Activated T-cell treated with anti-CD3 and anti-CD28 coated beads, Interleukin-2, amount 50 U/mL, for 4 hours (primary cell): ENCODE measurements at places on chromosomes 3 and 15. TPM values are rescaled to one million over a fixed set of nuclear protein-coding genes. Genes with fewer than 3 reads are reported as not detected.

DNA sequence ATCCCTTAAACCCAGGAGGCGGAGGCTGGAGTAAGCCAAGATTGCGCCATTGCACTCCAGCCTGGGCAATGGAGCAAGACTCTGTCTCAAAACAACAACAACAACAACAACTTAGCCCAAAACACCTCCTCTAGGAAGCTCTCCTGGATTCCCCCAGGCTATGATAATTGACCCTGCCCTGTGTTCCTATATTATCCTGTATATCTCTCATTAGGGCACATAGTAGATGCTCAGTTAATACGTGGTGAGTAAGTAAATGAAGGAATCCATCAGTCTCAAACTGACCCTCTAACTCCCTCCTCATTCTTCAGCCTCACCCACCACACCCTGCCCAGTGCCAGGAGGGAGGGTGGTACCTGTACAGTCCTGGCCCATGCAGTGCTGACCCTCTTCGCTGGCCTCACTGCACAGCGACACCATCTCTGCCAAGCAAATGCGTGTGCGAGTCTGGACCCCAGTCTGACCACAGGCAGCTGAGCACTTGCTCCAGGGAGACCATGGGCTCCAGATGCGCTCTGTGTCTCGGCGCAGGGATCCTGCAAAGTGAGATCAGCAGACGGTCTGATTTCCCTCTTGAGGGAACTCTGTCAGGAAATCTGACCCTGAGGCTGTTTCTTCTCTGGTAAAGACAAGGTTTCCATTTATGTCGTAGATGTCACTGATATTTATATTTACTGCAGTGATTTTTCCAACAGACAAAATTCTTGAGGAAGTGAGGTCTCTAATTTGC, 6.2 kb downstream of the CILP start:
- DNase-seq = no peak

The MAP1A gene
- 1.2 TPM for total RNA-seq

DNA sequence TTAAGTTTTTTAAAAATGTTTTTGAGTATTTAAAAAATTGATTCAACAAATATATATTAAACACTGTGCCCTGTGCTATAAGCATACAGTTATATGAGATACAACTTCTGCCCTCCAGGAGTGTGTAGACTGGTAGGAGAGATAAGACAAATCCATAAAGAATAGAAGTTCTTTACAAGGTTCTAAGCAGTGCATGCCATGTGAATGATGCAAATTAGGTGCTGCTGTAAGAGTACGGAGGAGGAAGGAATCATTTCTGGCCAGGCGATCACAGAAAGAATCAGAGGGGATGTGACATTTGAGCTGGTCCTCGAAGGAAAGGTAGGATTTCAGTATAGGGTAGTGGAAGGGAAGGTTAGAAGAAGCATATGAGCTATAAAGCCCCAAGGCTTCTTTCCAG, 14.0 kb downstream of the MAPKBP1 start:
- no peak for DNase-seq

GRCh38 chr3:48856469-48856868, 8.8 kb upstream of the PRKAR2A start:
- DNase-seq = no peak

DNA sequence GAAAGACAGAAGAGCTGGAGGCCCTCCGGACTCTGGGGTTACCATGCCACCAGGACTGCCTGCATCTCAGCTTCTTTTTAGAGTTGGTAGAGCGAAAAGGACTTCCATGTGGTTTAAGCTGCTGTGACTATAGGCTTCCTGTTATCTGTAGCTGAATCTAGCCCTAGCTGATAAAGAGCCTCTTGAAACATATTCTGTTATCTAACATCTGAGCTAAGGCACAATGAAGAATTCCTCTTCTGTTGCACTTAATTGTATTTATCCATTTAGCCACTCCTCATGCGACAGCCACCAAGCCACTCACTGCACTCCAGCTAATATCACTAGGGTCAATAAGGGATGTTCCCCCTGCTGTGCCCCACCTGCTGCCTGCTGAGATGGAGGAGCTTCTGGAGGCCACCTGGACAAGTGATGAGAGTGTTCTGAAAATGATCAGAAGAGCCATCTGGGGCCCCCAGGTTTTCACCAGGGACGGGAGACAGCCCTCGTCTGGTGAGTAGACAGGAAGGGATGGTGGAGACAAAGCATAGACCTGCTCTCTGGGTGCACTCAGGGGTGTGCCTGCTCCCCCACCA, 94.6 kb upstream of the PLXNA1 start:
- no peak for DNase-seq

GRCh38 chr3:157033001-157033400, 126.9 kb downstream of the CCNL1 start:
- no peak for DNase-seq

DNA sequence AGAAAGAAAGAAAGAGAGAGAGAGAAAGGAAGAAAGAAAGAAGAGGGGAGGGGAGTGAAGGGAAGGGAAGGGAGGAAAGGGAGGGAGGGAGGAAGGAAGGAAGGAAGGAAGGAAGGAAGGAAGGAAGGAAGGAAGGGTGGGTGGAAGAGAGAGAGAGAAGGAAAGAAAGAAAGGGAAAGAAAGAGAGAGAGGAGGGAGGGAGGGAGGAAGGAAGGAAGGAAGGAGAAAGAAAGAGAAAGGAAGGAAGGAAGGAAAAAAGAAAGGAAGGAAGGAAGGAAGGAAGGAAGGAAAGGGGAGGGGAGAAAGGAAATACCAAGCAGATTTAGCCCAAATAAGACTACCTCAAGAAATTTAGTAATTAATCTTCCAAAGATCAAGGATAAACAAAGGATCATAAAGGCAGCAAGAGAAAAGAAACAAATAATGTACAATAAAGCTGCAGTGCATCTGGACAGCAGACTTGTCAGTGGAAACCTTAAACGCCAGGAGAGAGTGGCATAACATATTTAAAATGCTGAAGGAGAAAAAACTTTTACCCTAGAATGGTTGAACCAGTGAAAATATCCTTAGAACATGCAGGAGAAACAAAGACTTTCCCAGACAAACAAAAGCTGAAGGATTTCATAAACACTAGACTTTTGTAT, 427.6 kb downstream of the TBL1XR1 start:
- DNase-seq = no peak

- DNase-seq = peak; percentile 79
Measured at GRCh38 chr3:13011573-13012220, 61.5 kb downstream of the IQSEC1 start.

DNA sequence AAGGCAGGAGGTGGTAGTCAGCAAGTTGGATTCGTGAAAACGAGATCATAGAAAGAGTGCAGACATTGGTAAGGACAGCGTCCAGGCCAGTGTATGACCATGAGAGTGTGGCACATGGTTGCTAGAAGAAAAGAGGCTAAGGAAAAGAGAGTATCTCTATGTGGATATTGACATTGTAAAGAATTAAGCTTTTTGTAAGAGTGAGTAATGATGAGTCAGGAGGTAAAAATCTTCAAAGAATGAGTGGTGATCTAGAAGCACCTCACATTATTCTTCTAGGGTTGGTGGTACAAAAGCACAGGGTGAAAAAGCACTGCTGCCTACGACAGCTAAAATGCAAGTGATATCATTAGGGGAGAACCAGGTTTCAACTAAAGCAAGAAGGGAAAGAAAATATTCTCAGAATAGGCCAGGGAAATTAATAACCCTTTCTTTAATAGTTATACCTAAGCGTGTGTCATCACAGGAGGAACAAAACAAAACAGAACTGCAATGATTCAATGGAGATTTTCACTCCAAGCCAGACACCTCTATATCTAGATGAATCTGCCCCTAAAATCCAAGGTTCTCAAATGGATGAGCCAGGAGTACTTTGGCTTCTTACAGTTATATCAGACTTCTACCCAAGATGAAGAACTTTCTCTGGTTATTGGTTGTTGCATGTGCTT, 884.7 kb downstream of the NAALADL2 start:
- DNase-seq = no peak

The ITIH3 gene
- 0.18 TPM for total RNA-seq

DNA sequence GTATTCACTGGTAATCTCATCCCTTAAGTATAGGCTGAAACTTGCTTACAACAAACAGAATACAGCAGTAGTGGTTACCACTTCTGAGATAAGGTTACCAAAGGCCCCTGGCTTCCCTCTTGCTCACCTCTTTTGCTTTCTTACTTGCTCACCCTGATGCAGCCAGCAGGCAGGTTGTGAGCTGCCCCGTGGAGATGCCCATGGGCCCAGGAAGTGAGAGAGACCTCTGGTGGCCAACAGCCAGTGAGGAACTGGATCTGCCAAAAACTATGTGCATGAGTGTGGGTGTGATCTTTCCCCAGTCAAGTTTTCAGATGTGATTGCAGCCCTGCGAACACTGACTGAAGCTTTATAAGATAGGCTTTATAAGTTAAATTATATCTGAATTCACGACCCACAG, 48.7 kb downstream of the NMNAT3 start:
- DNase-seq = no peak

The NTRK3 gene
- 1.7 TPM for total RNA-seq

GRCh38 chr15:92417716-92418115, 24.0 kb downstream of the ST8SIA2 start:
- no peak for DNase-seq

DNA sequence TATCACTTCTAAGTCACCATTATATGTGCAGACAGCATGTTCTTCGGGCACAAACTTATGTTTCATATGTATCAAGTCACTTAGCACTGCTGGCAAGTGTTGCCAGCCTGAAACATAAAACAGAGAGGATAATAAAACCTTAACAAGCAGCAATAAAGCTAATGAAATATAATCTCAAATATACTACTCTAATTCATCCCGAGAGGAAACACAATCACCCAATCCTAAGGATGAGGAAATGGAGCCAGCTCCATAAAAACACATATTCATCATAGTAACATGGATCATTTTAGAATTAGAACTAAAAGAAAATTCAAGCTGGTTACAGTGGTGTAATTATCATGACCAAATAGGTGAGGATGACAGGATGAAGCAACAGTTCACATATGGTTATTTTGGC, 1072.7 kb downstream of the EPHA3 start:
- no peak for DNase-seq

DNA sequence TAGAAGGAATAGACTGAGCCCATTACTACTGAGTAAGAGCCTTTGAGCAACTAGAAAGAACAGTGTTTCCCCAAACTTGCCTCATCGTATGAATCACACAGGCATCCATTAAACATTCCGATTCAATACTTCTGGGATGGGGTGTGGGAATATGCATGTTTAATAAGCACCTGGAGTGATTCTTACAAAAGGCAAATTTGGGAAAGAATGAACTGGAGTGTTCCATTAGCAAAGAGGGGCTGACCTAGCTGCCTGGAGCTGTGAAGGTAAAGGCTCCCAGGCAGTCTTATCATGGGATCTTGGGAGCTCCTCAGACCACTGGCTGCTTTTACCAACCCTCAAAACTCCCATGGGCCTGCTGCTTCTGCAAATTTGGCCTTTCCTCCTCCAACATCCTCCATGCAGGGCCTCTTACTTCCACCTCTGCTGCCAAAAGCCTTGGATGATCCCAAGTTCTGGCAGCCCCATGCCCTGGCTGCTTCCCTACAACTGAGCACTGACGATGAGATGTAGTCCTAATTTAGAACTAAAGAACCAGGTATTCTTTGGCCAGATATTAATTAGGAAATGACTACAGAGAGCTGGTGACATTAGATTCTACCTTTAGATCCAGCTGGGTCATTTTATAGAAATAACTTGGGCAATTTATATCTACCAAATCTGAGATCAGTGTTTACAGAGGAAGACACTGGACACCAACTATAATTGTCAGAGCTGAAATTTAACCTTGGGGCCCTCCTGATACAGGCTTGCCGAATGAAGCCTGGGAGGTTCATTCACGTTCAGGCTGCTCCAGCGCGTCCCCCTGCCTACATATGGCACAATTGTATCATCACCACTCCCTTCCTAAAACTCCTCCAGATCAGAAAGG, 11.2 kb upstream of the HOMER2 start:
- DNase-seq = no peak

The LRRC49 gene
- total RNA-seq = not detected

DNA sequence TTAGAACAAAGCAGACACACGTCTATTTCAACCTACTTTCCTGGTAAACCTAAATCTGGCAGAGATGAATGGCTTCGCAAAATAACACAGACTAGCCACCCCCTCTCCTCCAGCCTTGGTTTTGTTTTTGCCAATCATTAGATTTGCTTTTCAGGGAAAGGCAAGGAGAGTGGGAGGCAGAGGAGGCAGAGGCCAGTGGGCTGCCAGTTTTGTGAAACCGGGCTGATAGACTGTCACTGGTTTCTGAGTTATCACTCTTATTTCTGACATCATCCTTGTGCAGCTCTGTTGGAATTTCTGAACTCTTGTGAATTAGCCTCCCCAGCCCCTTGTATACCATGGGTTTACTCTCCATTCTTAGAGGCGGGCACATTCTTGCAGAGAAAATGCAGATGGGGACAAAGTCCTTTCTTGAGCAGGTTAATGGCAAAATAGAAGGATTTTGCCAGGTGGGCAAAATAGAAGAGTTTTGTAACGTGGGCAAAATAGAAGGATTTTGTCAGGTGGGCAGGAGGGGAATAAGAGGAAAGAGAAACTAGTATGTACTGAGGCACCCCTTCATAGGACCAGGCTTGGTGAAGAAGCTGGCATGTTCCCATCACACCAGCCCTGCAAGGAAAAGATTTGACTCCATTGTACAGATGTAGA, 3.2 kb upstream of the FEM1B start:
- DNase-seq = no peak

DNA sequence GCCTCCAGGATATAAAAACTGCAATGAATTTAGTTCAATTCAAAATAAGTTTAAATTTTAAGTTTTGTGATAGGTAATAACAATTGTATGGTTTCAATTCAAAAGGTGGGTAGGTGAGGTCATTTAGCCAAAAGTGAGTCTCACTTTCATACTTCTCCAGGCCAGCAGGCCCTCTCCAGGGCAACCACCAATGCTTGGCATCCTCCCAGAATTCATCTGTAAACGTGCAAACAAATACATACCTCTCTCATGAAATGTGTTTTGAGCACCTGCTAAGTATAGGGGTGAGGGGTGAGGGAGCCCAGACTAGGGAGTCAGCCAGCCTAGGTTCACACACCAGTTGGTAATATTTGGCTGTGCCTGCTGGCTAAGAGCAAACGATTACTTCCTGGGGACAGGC, 22.0 kb upstream of the RBSN start:
- DNase-seq = no peak

DNA sequence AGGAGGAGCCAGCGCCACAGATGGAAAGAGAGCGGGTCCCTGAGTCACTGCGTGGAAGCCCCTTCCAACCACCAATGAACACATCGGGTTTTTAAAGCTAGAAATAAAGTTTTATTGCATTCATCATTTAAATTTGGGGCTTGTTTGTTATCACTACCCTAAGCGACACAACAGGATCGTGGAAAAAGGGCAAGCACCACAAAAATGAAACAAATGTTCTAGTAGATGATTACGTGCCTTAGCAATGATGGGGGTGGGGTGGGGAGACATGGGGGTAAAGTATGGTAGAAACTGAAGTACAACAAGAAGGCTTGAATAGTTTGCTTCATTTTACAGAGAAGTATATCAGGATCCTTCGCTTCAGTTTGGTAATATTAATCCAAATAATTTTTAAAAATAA, 221.6 kb upstream of the ATP10A start:
- DNase-seq = no peak

- no peak for DNase-seq
Measured at GRCh38 chr3:14151471-14152083, 26.7 kb downstream of the TMEM43 start.

The EPB42 gene
- total RNA-seq = not detected

The BOC gene
- total RNA-seq = not detected
